ENCODE measurements at places on chromosomes 1 and 21.

- no peaks in the 10 kb centered on the region for H3K36me3 ChIP-seq
- DNase-seq, result no peak
- no peak overlapping the region for H3K27ac ChIP-seq
- no peaks in the 10 kb centered on the region for H3K4me1 ChIP-seq
Observed at GRCh38 chr1:92698932-92699331, 86.0 kb downstream of the EVI5 start.

DNA sequence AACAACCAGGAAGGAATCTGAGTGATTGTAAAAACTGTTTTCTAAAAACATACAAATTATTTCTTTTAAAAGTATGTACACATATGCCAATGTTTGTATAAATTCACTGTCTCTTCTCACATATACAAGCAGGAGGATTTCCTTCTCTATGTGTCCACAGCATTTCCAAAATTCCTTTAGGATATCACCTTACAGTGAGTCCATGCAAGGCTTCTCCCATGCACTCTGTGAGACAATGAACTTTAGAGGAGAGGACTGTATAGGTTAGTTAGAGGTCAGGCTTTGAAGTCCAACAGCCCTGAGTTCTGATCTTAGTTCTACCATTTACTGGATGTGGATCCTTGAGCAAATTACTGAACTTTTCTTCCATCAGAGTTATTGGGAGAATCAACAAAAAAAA is 34.1 kb upstream of the USH2A start:
- no peak overlapping the region for H3K27ac ChIP-seq
- no peak for DNase-seq
- no peak overlapping the region for H3K4me3 ChIP-seq
- no peaks in the 10 kb centered on the region for H3K27me3 ChIP-seq
- H3K4me1 ChIP-seq, result no peaks in the 10 kb centered on the region
- no peaks in the 10 kb centered on the region for H3K36me3 ChIP-seq

DNA sequence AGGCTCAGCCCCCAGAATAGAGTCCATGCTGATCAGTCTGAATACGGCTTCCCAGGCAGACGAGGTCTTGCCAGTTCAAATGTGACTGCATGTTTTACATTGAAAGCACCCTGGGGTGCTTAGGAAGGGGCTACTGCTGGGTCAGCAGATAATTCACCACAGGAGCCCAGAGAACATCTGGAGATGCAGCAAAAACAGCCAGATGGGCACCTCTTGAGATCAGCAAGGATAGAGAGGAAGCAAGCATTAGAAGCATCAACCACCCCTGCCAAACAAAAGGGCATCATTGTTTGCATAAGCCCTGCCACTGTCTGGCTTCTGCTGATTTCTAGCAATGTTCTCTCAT is 403.1 kb downstream of the RRAGC start:
- peaks cover 5% of the 10 kb centered on the region for H3K4me1 ChIP-seq
- DNase-seq, result no peak
- no peaks in the 10 kb centered on the region for H3K36me3 ChIP-seq
- H3K27ac ChIP-seq, result no peak overlapping the region
- H3K4me3 ChIP-seq, result no peak overlapping the region
- H3K27me3 ChIP-seq, result no peaks in the 10 kb centered on the region

DNA sequence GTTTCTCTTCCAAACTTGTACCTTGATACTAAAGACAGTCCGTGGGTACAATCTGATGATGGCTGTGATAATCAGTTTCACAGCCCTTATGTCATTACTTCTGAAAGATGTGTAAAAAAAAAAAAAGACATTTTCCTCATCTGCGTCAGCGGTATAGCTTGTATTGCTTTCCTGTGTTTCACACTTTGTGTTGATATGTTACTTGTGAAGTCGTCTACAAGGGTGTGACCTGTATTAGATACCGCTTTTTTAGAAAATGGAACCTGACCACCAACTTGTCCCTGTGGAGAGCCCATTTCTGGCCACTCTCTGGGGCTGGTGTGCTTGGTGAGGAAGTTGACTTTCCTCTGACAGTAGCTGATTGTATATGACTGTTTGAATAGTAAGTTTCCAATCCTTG is 50.5 kb downstream of the PEX14 start:
- H3K27me3 ChIP-seq, result no peaks in the 10 kb centered on the region
- H3K4me1 ChIP-seq, result no peaks in the 10 kb centered on the region
- H3K36me3 ChIP-seq, result no peaks in the 10 kb centered on the region

DNA sequence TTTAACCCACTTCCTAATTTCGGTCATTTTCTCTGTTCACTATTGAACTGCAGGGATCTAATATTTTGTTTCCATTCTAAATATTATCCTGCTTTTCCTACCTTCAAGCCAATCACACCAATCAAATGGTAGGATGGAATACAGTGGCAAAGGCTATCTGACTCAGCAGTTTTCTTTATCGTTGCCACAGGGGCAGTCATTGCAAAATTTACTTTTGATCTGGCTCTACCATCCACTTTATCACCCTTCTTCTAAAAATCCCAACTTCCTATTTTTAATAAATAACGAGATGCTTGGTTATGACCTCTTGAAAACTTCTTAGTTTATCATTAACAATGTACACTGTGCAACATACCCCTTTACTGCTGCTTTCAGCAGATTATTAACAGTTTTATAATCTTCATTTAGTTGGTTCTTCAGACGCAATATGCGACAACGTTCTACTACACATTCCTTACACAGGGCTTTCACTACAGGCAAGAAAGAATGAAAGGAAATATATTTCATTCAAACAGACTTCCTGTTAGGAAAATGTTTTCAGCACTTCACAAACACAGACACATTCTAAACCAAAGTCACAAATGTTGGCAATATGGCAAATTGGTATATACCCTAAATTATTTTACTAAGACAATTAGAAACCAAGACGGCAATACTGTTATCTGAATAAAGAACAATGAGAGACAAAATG is 52.3 kb upstream of the RAP1GAP start:
- H3K27me3 ChIP-seq, result no peaks in the 10 kb centered on the region
- no peak overlapping the region for H3K4me3 ChIP-seq
- peaks cover 5% of the 10 kb centered on the region for H3K36me3 ChIP-seq
- no peaks in the 10 kb centered on the region for H3K4me1 ChIP-seq
- DNase-seq, result no peak

DNA sequence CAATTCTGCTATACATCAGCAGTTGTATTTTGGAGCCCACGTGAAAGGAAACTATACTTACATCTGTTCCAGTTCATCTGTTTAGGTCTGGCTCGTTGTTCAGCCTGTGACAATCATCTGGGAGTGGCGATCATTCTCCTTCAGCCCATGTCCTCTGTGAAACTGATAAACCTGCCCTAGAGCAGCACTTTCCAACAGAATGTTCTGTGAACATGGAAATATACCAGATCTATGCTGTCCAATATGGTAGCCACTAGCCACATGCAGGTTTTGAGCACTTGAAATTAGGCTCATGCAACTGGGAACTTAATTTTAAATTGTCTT is 24.5 kb upstream of the COQ8A start:
- H3K27me3 ChIP-seq, result no peaks in the 10 kb centered on the region
- no peak overlapping the region for H3K27ac ChIP-seq
- no peaks in the 10 kb centered on the region for H3K36me3 ChIP-seq
- no peak overlapping the region for H3K4me3 ChIP-seq
- H3K4me1 ChIP-seq, result peaks cover 6% of the 10 kb centered on the region

DNA sequence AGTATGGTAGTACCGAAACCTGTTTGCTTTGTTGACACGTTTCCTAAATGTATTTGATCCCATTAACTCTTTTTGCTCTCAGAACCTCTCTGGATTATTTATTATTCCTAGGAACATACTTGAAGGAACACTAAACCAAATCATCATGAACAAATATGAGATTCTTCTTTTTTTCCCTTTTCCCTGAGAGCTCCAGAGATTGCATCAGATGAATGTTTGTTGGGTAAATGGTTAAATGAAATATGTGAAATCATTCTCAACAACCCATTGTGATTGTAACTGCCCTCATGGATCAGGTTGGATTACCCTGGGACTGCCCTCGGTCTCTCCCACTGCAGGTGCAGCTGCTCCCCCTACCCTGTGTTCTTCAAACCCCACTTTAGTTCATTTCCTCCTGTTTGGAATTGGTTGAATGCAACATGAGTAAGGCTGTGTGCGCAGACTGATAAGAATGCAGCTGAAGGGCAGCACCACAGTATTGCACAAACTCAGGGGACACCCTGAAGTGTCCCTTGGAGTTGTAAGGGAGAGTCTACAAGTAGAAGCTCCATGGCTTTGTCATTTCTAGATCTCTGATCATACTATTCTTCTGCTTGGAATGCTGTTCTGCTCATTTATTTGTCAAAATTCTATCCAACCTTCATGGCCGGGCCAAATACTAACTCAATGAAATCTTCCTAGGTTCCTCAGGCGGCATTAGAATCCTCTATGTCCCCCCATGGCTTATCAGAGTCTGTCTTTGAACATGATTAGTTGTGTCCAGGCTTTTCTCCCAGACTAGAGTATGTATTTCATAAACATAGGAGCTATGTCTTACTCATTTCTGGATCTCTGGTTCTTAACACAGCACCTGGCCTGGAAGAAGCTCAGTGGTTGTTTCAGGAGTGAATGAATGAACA is 47.1 kb upstream of the NEK2 start:
- H3K4me1 ChIP-seq, result no peaks in the 10 kb centered on the region
- H3K36me3 ChIP-seq, result no peaks in the 10 kb centered on the region
- DNase-seq, result no peak
- no peak overlapping the region for H3K27ac ChIP-seq

DNA sequence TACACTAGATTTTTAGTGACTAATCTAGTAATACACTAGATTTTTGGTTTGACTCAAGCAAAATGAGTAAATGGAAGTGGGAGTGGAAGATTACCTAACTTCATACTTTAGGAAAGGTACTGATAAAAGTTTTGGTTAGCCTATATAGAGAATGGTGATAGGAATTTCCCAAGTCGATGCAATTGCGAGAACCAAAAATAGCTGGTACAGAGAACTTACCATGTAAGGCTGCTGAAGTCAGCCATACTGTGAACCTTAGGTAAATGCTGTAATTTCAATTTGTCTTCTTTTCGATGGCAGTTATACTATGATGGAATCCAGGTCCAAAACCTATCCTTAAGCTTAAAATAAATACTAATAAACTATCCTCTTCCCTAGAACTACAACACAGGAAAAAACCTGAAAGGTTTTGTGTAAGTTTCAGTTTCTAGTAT is 4.6 kb downstream of the PNRC2 start:
- H3K36me3 ChIP-seq, result peaks cover 7% of the 10 kb centered on the region
- H3K27me3 ChIP-seq, result no peaks in the 10 kb centered on the region
- peak overlapping the region; percentile 64 for H3K27ac ChIP-seq
- peak overlapping the region; percentile 15 for H3K4me3 ChIP-seq

DNA sequence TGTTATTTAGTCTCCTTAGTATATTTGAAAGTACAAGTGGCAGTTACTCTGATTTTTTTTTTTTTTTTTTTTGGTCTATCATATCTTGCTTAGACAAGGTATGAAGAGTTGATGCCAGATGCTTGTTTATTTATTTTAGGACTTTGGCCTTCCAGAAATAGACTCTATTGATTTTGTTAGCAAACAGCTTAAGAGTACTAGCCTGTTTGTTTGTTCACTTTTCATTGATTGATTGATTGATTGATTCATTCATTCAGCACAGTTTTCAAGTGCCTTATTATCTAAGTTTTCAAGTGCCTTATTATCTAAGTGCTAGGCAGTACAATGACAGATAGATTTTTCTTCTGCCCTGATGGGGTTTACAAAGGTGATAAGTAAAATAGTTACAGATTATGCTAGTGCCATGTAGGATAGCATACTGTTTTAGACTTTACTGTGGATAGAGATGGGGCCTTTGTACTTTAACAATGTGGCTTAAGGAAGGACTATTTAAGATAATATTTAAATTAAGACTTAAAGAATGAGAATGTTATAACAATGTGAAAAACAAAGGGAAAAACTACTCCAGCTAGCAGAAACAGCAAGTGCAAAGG is 50.5 kb downstream of the MTF2 start:
- H3K27ac ChIP-seq, result no peak overlapping the region
- no peak overlapping the region for H3K4me3 ChIP-seq
- H3K4me1 ChIP-seq, result no peaks in the 10 kb centered on the region
- H3K36me3 ChIP-seq, result no peaks in the 10 kb centered on the region
- no peak for DNase-seq

- H3K4me3 ChIP-seq, result peak within 1 kb of the TSS; percentile 83
- H3K27ac ChIP-seq, result peak within 1 kb of the TSS; percentile 75
- peaks cover 16% of the 10 kb centered on the region for H3K4me1 ChIP-seq
- no peaks in the 10 kb centered on the region for H3K36me3 ChIP-seq
Observed at GRCh38 chr1:24502709-24503058, at the start of gene RCAN3. TSS of gene RCAN3 (plus strand) at chr1:24502836. CDS start at chr1:24514373, 11,537 bp downstream.

GRCh38 chr1:114315631-114316030 is 162.0 kb upstream of the SYT6 start:
- no peak overlapping the region for H3K27ac ChIP-seq
- H3K4me3 ChIP-seq, result no peak overlapping the region
- no peaks in the 10 kb centered on the region for H3K36me3 ChIP-seq
- H3K27me3 ChIP-seq, result no peaks in the 10 kb centered on the region
- H3K4me1 ChIP-seq, result no peaks in the 10 kb centered on the region

- no peak overlapping the region for H3K27ac ChIP-seq
- DNase-seq, result no peak
- no peaks in the 10 kb centered on the region for H3K36me3 ChIP-seq
- H3K27me3 ChIP-seq, result no peaks in the 10 kb centered on the region
- no peak overlapping the region for H3K4me3 ChIP-seq
Observed at GRCh38 chr21:42989816-42990650, 15.7 kb downstream of the PKNOX1 start.

- H3K27me3 ChIP-seq, result peaks cover 85% of the 10 kb centered on the region
- H3K36me3 ChIP-seq, result no peaks in the 10 kb centered on the region
- no peak overlapping the region for H3K27ac ChIP-seq
- DNase-seq, result no peak
- H3K4me3 ChIP-seq, result no peak overlapping the region
Observed at GRCh38 chr1:7482772-7483495, 288.2 kb upstream of the VAMP3 start.

DNA sequence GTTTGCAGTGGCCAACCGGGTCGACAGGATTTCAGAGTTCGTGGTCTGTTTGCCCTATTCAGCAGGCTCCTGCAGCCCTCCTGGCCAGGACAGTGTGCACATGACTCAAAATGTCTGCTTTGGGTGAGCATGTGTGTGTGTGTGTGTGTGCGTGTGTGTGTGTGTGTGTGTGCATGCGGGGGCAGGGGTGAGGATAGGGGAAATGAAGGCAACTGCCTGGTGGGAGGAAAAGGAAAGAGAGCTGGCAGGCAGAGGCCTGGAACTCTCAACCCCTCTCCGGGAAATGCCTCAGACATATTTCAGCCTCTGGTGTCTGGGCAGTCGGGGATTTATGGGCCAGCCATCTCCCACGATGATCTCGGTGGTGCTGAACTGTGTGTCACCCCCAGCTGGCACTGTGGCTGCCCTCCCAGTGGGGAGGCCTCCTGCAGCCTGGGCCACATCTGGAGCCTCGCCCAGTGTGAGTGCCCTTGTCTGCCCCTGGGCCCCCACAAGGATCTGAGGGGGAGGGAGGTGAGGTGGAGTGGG is 15.2 kb downstream of the CDCP2 start:
- H3K27ac ChIP-seq, result no peak overlapping the region
- no peaks in the 10 kb centered on the region for H3K36me3 ChIP-seq
- no peaks in the 10 kb centered on the region for H3K4me1 ChIP-seq
- H3K4me3 ChIP-seq, result no peak overlapping the region
- no peaks in the 10 kb centered on the region for H3K27me3 ChIP-seq

Data from MM.1S (cell line).